ENCODE measurements at places on chromosomes 4 and X.

DNA sequence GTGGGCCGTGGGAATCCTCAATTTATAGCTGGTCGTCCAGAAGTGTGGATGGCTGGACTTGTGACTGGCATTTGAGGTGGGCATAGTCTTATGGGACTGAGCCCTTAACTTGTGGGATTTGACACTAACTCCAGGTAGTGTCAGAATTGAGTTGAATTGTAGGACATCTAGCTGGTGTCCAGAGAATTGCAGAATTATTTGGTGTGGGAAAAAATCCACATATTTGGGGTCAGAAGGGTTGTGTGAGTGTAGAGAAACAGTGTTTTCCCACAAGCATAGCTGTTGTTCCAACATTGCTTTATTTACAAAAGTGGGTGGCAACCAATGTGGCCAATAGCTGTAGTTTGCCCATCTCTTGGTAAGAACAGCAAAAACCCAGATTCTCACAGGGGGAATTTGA is 91.3 kb downstream of the MOSPD2 start:
- DNase-seq = no peak

- DNase-seq = no peak
Measured at GRCh38 chr4:12879496-12879895, 604.6 kb downstream of the RAB28 start.

- DNase-seq = no peak
Measured at GRCh38 chr4:82758701-82759685, 39.6 kb downstream of the SCD5 start.

- no peak for DNase-seq
Measured at GRCh38 chrX:124573468-124573867, 227.1 kb downstream of the SH2D1A start.

DNA sequence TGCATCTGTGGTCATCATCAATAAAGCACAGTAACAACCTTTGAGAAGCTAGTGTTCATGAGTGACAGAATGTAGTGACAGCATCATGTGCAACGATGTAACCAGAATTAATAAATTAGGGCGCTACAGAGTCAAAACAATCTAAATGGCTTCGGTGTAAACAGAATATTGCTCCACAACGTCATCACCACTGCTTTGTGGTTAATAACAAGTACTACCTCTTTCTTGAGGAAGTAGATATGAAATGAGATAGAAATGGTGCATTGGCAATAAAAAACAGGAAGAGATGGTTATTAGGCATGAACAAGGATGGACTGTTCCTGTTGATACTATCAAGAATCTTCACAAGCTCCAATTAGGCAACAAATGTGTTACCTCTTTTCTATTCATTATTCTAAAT is 8.7 kb upstream of the PDHA2 start:
- no peak for DNase-seq

DNA sequence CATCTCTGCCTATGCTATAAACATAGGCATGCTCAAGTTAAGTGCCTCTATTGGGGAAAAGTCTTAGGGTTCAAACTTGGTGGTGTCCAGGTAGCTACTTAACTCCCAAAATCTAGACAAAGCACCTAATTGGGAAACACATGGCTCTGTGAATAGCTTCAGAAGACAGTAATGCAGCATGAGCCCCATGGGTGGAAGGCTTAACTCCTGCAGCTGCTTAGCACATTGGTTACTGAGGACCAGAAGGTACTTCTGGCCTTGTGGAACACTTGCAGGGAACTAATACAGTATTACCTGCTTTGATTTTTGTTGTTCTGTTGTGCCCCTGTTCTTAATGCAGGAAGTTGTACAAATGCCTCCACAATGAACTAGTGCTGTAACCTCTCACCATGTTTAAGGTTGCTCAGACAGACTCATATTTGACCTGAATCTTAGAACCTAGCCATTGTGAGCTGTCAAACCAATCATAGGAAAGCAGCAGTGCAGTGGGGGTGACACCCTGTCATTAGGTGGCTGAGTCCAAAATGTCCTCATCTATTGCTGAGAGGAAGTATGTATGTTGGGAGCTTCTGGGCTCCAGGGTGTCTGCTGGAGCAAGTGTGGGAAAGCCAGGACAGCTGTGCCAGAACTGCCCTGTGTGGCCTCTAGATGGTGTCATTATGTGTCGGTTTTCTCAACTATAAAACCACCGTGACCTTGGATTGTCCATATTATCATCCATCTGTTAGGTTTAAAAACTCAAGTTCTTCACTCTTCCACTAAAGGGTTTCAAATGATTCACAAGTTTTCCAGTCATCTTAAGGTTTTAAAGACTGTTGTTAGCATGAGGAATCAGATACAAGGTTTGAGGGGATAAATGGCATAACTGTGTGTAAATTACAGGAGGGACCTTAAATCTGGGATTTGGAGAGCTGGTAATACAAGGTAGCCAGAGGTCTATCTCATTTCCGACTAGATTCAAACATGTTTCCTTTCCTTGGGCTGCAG is 69.9 kb upstream of the WDR1 start:
- DNase-seq = peak; percentile 51

DNA sequence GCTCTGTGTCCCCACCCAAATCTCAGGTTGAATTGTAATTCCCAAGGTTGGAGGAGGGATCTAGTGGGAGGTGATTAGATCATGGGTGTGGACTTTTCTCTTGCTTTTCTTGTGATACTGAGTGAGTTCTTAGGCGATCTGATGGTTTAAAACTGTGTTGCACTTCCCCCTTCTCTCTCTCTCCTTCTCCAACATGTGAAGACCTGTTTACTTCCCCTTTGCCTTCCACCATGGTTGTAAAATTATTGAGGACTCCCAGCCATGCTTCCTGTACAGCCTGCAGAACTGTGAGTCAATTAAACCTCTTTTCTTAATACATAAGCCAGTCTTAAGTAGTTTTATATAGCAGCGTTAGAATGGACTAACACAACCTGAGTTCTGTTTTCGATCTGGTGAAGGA is 738.2 kb downstream of the ARAP2 start:
- no peak for DNase-seq

GRCh38 chr4:113292371-113293042 is 243.1 kb downstream of the ANK2 start:
- peak; percentile 70 for DNase-seq
